SW480 (cell line): ENCODE measurements at places on chromosomes 7 and 10.

- DNase-seq = no peak
Observed at GRCh38 chr10:60448246-60448645, 58.6 kb upstream of the ANK3 start.

GRCh38 chr10:63010203-63010602 lies 122.9 kb upstream of the NRBF2 start:
- DNase-seq = no peak

GRCh38 chr7:150847536-150847935 lies 4.8 kb upstream of the AOC1 start:
- DNase-seq = no peak

- DNase-seq = no peak
Observed at GRCh38 chr10:113320987-113321386, 231.9 kb upstream of the HABP2 start.

DNA sequence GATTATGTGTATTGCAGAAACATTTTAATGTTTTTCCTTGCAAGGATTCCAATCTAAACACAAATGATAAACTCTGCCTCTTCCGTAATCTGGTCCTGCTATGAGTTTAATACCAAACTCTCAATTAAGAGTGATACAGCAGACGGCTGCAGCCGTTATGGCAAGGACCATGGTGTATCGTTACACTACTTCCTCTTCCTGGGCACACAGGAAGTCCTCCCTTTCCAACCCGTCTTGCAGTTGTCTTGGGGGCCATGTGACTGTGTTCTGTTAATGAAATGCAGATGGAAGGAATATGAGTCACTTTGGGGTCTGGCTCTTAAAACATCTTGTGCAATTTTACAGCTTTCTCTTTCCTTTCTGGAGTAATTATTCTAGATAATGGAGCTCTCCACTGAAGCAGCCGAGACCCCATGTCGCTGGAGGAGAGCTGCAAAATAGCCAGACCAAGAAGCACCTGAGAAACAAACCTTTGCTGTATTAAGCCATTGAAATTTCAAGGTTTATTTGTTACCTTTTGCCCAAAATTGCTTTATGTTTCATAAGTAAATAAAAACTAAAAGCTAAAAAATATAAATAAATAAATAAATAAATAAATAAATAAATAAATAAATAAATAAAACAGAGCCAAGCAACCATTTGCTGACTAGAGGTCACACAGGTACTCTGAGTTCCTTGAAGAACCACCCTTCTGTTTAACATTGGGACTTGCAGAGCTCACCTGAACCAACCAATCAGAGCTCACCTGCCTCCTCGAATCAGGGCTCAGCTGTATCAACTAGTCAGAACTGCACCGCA lies 74.7 kb downstream of the FRMPD2 start:
- no peak for DNase-seq

GRCh38 chr10:76333796-76334195 lies 902.4 kb downstream of the LRMDA start:
- DNase-seq = no peak

GRCh38 chr7:126776498-126776897 lies 476.2 kb downstream of the GRM8 start:
- DNase-seq = no peak

DNA sequence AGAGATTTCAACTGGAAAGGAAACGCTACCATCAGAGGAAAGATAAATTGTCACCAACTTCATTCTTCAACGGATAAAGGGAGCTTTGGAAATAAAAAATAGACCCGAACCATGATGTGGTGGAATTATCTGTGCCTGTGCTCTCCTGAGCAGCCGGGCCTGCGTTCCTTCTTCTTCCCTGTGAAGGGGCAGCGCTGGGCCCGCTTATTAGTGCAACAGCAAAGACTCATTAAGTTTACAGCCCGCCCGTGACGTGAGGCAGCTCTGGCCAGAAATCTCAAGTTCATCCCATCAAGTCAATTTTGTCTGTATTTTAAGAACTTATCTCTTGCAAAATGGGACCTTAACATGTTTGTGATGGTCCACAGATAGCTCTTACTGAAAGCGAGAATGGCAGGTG lies 193.7 kb downstream of the ADARB2 start:
- no peak for DNase-seq

- no peak for DNase-seq
Observed at GRCh38 chr7:29372351-29373090, 177.9 kb downstream of the CHN2 start.

GRCh38 chr10:113142601-113143362 lies 192.7 kb downstream of the TCF7L2 start:
- no peak for DNase-seq

GRCh38 chr10:86113501-86113900 lies 253.1 kb downstream of the GRID1 start:
- no peak for DNase-seq

DNA sequence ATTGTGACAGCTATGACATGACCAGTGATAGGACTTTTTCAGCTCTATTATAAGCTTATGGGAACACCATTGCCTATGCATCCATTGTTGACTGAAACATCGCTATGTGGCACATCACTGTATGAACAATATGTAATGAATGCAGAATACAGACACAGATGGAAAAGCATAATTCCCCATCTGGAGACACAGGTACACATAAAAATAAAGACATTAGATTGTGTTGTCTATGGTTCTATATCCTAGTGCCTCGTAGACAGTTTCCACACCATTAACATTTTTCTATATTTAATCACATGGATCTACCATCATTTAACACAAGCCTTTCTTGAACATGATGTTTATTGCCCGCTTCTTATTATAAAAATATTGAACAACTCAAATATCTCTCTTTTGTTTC lies 96.3 kb upstream of the STK17A start:
- no peak for DNase-seq

GRCh38 chr10:24674892-24675632 lies 48.6 kb downstream of the ARHGAP21 start:
- no peak for DNase-seq

GRCh38 chr7:136887317-136887716 lies 18.9 kb downstream of the CHRM2 start:
- DNase-seq = no peak

DNA sequence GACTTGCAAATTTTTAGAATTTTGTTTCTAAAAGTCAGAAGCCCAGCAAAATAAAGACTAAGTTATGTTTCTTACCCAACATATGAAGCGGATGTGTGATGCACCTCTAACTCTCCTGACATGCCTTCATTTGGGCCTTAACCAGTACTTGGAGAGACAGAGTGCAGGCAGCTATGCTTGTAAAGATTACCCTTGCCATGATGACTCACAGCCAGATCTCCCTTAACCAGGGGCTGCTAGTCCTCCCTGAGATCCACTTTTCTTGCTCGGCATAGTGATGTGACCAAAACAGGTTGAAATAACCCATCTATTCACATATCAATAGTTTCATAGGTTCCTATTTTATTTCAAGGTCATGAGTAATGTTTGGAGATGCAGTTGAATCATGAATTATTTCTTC lies 43.6 kb downstream of the PPP1R3A start:
- DNase-seq = no peak

- DNase-seq = peak; percentile 52
Observed at GRCh38 chr10:79399223-79399831, 46.1 kb downstream of the ZCCHC24 start.

DNA sequence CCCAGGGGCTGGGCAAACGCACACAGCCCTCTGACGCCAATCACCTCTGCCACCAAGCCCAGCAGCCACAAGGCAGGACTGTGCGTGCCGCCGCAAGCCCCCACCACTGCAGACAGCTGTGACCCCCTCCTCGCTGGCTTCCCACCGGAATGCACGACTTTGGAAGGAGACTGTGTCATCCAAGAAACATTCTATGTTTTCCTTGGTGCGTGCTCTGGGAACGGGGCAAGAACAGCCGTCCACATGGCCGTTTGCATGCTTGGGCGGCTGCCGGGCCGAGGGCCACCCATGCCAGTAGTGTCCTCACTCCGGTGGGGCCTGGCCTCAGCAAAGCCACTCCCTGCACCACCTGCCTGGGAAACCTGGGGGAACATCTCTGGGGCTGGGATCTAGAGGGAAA lies 17.6 kb upstream of the ELN start:
- no peak for DNase-seq

DNA sequence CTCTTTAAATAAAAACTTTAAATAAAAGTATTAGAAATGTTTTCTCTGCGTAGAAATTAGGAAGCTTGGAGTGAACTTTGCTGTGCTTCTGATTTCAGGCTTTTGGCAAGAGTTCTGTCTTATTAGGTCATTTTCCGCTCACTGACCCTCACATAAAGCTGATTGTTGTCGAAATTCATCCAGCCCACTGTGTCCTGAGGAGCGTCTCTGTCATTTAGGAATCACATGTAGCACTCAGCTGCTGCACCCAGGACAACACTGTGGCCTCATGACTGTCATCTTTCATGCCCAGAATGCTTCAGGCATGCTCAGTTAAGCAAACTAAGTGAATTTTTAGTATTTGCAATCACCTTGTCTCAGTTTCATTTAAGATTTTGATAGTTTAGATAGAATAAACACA lies 57.8 kb upstream of the MSRB2 start:
- no peak for DNase-seq

DNA sequence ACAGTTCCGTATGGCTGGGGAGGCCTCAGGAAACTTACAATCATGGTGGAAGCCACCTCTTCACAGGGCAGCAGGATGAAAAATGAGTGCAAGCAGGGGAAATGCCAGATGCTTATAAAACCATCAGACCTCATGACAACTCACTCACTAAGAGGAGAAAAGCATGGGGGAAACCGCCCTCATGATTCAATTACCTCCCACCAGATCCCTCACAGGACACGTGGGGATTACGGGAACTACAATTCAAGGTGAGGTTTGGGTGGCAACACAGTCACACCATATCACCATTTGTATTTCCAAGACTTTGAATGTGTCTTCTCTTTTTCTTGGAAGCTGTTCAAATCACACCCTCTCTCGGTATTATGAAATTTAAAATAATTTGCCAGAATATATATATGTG lies 80.1 kb downstream of the SEMA3D start:
- no peak for DNase-seq

- DNase-seq = no peak
Observed at GRCh38 chr10:80163741-80164341, 31.3 kb downstream of the PLAC9 start.
